ENCODE measurements at places on chromosomes 6 and 20. TPM values are rescaled to one million over a fixed set of nuclear protein-coding genes. Genes with fewer than 3 reads are reported as not detected.

Gene NRSN1
- not detected for total RNA-seq

- DNase-seq: no peak
These were observed 13.9 kb upstream of the CCN5 start for GRCh38 chr20:44701118-44701857.

Gene LINC00237
- not detected for total RNA-seq

DNA sequence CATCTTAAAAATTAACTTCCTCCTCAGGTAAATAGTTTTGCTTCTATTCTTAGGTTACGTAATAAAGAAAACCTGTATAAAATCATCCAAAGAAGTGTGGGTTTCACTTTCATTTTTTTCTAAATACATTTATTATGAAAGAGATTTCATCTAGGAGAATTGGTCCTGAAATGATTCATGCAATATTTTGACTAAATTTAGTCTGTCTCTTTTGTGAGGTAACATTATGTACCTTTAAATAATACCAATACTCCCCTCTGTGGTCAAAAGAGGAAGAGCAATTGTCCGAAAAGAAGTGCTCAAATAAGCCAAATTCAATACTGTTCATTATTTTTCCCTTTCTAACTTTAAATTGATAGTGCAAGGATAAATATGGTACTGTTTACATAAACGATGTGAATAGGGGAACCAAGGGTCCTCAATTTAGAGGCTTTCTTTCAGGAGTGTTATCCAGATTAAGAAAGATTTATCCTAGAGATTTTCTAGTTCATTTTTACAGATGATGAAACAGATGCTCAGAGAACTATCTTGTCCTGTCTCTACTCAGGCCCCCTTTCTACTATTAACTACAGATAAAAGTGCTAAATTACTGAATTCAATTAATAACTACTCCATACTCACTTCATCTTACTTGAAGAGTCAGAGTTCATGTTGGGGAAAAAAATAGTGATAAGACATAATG lies 26.2 kb downstream of the CYP39A1 start:
- DNase-seq: no peak

GRCh38 chr6:38241200-38241871 lies 398.4 kb downstream of the BTBD9 start:
- no peak for DNase-seq

Gene RSPO3
- total RNA-seq: 0.92 TPM

- no peak for DNase-seq
These were observed 100.9 kb upstream of the SIM1 start for GRCh38 chr6:100565439-100566104.

GRCh38 chr20:17452441-17452840 lies 78.7 kb downstream of the BFSP1 start:
- no peak for DNase-seq

- no peak for DNase-seq
These were observed 191.4 kb upstream of the FAM83B start for GRCh38 chr6:54655162-54655561.

Gene GSTA3
- total RNA-seq: not detected

GRCh38 chr6:7644417-7644816 lies 54.4 kb downstream of the SNRNP48 start:
- no peak for DNase-seq

DNA sequence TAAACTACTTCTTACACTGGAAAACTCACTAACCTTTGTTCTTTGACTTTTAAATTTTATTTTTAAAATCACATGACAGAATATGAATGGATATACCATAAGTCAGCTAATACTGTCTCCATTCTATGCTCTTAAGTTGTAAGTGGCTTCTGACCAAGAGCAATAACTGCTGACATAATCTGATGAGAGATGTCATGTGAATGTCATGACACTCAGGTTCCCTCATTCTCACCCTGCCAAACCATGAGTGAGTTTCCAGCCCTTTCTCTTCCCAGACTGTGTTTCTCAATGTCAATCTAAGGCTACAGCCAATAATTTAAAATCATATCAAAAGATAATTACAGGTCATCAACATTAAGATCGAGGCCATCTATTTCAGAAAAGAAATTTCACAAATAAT lies 39.7 kb downstream of the KIF16B start:
- DNase-seq: no peak

Gene BMP2
- total RNA-seq: 2.3 TPM

GRCh38 chr6:26454631-26455030 lies 3.1 kb upstream of the BTN2A1 start:
- DNase-seq: no peak

- DNase-seq: no peak
These were observed 78.0 kb downstream of the YTHDF1 start for GRCh38 chr20:63137851-63138415.

GRCh38 chr20:44074252-44075151 lies 112.5 kb downstream of the JPH2 start:
- DNase-seq: peak; percentile 77

Gene PTCRA
- not detected for total RNA-seq

DNA sequence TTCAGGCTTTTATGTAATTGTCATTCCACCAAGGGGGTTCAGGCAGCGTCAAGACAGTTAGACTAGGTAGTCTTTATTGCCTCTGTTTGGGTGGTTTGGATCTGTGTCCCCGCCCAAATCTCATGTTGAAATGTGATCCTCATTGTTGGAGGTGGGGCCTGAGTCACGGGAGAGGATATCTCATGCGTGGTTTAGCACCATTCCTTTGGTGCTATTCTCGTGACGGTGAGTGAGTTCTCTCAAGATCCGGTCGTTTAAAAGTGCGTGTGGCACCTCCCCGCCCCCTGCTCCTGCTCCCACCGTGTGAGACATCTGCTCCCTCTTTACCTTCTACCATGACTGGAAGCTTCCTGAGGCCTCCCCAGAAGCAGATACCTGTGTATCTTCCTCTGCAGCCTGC lies 51.3 kb upstream of the FOXC1 start:
- DNase-seq: no peak

GRCh38 chr6:148524471-148524882 lies 181.8 kb downstream of the SASH1 start:
- no peak for DNase-seq
